ENCODE measurements at places on chromosomes 2 and 18.

DNA sequence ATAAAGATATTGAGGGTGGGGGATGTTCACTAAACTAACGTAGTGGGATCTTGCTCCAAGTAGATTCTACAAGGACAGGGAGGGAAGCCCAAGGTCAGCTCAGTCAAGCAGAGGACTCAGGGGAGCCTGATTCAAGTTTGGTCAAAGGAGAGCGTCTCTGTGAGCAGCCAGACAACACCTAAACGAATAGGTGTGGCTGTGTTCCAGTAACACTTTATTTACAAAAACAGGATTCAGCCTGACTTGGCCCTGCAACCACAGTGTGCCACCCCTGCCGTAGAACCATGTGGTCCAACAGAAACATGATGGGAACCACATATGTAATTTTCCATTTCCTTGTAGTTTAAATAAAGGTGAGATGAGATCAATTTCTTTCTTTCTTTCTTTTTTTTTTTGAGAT is 18.1 kb upstream of the FZD5 start:
- no peak for DNase-seq

DNA sequence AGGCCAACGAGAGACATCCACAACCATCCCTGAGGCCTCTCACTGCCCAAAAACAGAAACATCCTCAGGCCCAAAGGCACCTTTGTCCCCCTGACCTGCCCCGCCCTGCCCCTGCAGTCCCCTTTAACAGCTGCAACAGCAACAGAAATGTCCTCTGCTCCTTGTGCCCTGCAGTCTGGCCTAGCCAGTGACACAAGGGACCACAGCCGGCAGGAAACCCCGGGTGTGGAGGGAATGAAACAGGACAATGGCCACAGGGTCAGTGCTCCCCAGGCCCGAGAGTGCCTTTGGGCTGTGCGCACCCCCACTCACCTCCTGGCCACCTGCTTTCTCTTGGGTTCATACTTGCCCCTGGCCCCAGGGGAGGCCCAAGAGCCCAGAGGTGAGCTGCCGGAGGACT is 35.6 kb downstream of the SNED1 start:
- DNase-seq, result no peak

DNA sequence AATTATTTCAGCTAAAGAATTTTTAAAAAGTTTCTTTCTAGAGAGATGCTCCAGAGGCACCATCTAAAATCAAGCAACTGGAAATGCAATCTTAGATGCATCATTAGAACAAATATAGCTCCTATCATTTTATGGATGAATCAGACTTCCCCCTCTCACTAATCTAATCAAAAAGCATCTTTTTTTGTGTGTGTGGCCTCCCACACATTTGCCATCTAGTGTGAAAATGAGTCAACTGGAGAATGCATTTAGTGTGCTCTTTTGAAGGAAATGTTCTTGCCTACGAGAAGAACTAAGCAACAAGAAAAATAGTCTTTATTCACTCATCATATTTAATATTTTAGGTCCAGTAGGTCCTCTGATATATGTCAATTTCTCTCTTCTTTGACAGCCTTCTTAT is 39.5 kb upstream of the FIGN start:
- no peak for DNase-seq

- DNase-seq, result no peak
These were observed 1429.5 kb upstream of the ACVR2A start for GRCh38 chr2:146415291-146415690.

DNA sequence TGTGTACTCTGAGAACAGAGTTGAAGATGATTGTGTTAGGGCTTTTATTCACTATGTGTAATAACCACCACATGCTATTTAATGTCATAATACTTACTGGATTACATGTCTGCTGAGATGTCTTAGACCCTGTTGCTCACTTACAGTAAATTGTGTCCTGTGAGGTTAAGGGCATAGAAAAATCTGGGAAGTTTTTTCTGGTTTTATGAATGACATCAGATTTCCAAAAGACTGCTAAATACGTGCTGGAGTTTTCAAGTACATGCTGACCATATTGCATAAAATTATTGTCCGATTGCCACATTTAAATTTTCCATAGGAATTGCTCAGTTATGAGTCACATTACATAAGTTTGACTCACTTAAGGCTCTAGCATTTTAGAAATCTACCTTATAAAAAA is 96.7 kb upstream of the COL5A2 start:
- no peak for DNase-seq

DNA sequence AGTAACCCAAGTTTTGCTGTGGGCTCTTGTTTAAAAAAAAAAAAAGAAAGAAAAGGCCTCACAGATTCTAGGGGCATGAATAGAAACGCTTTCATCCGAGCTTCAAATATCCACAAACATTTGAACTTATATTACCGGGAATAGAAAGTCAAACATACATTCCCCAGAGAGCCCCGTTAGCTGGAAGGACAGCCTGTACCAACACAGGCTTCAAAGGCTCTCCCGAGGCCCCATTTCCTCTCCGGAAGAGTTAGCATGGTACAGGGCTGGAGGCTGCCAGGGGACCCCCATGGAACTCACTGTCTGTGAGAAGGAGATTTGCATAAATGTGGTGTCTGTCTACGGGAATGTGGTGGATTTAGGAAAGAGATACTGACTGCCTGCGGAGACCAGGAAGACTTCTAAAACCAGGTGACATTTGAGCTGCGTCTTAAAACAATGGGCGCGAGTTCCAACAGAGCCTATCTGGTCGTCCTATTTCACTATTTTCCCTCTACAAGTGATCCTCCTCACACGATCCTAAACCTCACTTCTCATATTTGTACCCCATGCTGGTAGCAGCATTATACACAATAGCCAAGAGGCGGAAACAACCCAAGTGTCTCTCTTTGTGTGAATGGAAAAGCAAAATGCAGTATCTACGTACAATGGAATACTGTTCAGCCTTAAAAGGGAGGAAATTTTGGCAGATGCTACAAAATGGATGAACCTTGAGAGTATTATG is 820 bp upstream of the MATN3 start:
- DNase-seq, result no peak
